SW 1271 (cell line): ENCODE measurements at places on chromosomes 1 and 21.

GRCh38 chr1:64487061-64487460 lies 17.1 kb downstream of the CACHD1 start:
- no peak for DNase-seq

DNA sequence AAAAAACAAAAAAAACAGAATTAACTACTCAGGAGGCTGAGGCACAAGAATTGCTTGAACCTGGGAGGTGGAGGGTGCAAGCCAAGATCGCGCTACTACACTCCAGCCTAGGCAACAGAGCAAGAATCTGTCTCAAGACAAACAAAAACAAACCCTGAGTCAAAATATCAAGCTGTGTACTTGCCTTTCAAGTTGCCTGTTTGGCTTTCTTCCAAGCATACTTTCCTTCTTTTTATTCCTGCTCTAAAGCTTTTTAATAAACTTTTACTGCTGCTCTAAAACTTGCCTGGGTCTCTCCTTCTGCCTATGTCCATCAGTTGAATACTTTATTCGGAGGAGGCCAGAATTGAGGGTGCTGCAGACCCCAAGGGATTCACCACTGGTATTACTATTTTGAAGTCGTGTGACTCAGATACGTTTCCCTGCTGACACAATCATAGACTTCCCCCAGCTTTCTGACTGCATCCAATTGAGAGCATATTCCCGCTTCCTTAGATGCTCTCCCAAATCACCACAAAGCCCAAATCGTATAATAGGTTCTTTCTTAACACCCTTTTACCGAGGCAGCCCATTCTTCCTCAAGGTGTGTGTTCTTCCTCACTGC lies 3.5 kb upstream of the ACBD6 start:
- DNase-seq, result no peak

- no peak for DNase-seq
Measured at GRCh38 chr21:39386194-39386593, 37.3 kb upstream of the HMGN1 start.

- no peak for DNase-seq
Measured at GRCh38 chr1:169180174-169180573, 73.7 kb downstream of the ATP1B1 start.

GRCh38 chr1:20996554-20996953 lies 180.1 kb downstream of the EIF4G3 start:
- DNase-seq, result no peak

DNA sequence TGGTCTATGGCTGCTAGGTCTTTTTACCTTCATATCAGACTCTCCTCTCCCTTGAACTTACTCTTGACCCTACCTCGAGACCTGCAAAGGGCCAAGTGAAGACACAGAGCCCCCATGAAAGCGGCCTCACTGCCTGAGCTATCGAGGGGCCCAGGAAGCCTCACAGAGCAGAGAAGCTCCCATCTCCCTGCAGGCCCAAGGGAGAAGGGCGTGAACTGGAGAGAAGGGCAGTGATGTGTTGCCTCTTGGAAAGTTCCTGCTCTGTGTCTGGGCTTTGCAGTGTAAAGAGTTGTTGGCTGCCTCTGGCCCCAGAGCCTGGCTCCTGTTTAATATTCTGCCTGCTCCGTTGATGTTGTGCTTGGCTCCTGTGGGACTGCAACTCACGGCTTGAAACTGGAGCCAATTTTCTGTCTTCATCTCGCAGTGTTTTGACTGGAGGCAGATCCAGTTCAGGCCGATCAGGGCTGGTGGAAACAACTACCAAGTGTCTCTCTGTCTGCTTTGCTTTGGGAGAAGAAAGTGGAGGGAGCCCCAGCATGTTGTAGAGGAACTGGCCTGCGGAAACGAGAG lies 4.3 kb downstream of the SERTAD4 start:
- DNase-seq, result no peak

DNA sequence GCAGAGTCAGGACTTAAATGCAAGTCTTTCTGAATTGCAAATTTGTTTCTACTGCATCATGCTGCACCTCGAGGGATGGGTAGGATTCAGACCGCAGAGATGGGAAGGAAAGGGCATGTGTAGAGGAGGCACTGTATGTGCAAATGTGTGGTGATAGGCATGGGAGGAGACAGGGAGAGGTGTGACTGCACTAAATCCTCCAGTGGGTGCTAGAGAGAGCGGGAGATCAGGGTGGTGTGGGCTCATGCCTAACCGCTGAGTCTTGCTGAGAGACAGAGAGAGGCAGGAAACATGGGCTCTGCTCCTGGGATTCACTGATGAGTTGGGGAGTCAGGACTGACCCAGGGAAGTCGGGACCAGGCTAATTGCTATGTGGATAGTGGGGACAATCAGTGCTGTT lies 61.1 kb downstream of the PTPRU start:
- DNase-seq, result no peak

DNA sequence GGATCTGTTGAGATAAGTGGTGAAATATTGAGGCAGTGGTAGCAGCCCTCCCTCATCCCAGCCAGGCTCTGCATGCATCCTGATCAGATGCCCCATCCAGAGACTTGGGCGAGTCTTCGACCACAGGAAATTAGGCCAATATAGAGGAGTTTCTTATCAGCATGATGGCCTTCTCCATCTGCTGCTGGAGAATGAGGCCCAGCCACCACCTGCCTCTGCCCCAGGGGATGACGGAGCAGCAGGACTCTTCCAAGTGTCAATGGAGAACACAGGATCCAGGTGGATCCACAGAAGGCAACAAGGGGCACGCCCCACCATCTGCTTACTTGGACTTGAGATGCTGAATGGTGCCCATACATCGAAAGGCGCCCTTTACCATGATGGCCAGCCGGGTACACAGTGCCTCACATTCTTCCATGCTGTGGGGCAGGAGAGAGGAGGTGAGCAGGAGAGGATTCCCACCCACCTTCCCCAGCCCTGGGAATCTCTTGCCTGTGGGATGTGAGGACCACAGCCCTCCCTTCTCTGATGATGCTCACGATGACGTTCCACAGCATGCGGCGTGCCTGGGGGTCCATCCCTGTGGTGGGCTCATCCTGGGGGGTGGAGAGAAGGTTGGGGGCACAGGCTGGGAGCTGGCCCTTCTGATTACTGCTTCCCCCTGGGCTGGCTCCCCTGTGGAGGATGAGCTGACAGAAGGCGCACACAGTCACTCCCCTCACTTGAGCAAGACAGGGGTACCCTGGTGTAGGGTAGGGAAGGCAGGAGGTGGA lies 91.5 kb upstream of the GCLM start:
- no peak for DNase-seq

- no peak for DNase-seq
Measured at GRCh38 chr1:98672189-98672588, 10.7 kb downstream of the SNX7 start.

- no peak for DNase-seq
Measured at GRCh38 chr1:54559111-54559548, 11.1 kb downstream of the ACOT11 start.

DNA sequence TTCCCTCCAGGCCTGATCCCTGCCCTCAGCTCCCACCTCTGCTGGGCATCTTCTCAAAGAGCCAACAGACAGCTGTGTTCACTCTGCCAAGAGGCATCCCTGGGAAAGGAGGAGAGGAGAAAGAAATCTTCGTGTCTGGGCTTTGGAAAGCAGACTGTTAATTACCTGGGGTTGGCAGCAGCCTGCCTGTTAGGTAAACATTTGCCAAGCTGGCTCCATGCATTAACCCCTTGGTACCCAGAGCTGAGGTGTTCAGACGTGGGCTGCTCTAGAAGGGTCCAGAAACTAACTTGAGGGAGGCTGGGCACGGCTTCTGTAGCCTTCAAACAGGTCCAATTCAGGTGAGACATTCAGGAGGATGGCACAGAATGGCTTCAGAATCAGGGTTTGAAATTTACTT lies 8.7 kb upstream of the EXTL1 start:
- no peak for DNase-seq

DNA sequence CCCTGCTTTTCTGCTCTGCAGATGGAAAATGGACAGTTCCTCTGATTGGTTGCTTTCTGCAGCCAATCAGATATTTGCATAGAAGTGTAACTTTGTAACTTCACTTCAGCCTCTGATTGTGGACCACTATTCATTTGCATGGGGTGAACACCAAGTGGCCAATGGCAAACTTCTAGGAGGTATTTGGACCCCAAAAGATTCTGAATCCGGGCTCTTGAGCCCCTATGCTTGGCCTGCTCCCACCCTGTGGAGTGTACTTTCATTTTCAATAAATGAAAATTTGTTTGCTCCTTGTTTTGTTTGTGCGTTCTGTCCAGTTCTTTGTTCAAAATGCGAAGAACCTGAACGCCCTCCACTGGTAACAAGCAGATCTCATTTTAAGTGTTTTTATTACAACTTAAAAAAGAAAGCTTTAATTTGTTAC lies 6.4 kb upstream of the GSTM4 start:
- no peak for DNase-seq

DNA sequence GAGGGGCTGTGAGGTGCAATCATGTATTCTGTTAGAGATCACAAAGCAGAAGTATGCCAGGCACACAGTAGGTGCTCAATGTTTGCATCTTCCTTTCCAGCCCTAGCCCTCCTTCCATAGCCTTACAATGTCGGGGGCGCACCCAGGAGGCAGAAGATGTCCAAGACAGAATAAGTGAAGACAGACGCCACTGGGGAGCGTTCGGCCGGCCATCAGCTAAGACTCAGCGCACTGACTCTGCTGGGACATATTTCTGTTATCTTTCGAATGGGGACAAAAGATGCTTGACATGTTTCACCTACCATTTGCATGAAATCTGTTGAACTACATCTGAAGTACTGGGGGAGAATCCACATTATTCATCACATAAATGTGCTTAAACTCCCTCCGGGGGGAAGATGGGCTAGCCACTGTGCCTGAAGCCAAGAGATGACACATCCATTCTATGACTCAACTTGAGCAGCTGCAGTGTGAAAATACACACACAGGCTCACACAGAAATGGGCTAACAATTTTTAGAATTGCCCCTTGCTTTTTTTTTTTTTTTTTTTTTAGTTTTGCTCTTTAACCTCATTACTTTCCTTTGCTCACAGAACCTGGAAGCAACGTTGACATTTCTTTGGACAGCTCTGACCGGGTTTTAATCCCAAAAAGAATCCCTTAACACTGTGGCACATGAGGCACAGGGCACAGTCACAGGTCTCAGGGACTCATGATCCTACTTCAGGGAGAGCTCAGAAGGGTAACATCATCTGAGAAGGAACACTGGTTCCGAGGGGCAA lies 7.9 kb downstream of the TIAM1 start:
- DNase-seq, result peak; percentile 2

DNA sequence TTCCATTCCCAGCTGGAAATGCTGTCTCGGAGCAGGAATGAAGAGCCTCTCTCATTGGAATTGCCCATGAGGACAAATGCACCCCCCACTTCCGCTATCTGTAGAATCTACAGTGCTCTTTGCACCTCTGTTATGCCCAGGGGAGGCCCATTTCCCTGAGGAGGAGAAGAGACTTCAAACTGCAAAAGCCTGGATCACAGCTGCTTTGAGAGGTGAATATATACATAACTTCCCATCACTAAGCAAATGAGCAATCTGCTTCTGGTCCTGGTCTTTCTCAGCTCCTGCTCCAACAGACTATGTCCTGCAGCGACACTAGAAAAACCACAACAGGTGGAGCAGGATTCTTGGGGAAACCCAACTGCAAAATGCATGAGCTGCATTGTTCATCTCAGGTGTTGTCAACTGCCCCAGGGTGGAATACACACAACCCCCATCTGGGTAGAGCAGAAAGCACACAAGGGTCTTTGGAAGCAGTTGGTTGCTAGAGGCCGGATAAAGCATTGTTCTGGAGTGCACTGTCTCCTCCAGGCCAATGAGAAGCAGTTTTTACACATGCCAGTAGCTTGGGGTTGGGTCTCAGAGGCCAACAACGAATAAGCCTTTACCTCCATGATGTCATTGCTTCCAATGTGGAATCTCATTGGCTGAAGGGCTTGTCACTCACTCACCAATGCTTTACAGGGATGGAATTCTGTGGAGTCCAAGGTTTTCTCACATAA lies 67.7 kb upstream of the RAB4A start:
- no peak for DNase-seq

GRCh38 chr1:53147174-53147573 lies 4.7 kb upstream of the SLC1A7 start:
- DNase-seq, result no peak

- peak; percentile 67 for DNase-seq
Measured at GRCh38 chr1:23403038-23403336, 21.6 kb downstream of the TCEA3 start.

DNA sequence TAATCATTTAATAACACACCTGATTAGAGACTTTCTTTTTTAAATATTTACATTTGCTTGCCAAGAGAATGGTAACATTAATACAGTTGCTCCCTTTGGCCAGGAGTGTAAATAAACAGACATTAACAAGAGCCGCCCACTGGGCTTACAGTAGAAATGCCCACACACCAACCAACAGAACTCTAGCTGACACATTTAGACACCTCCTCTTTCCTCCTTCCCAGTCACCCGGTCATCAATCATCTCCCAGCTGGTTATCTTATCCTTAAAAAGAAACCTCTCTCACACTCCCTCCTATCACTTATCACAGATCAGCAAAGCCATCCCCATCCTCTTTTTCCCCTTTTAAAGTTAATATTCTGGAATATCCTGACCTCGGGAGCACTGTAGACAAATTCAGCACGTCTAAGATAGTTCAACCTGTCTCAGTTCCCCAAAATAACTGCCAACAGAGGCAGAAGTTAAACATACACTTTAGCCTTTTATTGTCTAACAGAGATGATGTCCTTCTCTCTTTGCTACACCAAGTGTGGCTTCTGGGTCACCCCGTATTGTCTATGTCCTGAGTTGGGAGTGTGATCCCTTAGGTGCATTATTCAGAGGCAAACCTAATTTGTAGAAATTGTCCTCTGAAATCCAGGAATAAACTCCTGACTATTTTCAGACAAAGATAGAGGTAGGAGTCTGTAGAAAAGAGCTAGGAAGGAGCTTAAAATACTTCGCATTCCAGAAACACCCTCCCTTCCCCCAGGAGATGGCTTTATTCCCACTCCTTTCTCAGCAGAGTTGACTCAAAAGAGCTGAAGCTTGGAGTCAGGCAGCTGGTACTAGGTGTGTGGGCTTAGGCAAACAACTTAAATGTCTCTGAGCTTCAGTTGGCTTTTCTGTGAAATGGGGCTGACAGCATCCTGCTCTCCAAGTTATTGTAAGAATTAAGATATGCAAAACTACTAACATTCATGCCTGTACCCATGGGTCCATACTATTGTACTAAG lies 8.8 kb downstream of the MYCL start:
- no peak for DNase-seq

DNA sequence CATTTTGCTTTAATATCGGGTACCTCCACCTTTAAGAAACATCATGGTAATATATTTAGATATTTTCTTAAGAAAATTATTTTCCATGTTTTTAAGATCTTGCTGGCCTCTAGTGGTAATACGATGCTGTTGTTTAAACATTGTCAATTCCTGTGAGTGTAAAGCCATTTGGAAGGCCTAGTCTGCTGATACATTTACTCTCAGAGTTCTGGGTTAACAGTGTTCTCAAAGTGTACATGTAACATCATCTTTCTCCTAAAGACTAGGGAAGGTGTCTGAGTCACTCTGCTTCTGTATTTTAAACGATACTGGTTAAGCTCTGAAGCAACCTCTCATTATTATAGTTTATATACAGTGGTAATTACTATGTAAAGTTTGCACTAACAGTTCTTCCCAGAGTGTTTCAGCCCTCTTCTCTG lies 189.1 kb downstream of the RASAL2 start:
- no peak for DNase-seq

GRCh38 chr1:203447151-203447550 lies 28.5 kb upstream of the PRELP start:
- DNase-seq, result no peak

GRCh38 chr1:1206376-1206965 lies at the start of gene TNFRSF18:
TNFRSF18 (minus strand) TSS chr1:1206592; CDS start chr1:1206571, 21 bp downstream.
- DNase-seq, result no peak

- no peak for DNase-seq
Measured at GRCh38 chr1:186492531-186493291, 31.8 kb upstream of the PDC start.
